ENCODE measurements at places on chromosomes 6 and 20. TPM values are rescaled to one million over a fixed set of nuclear protein-coding genes. Genes with fewer than 3 reads are reported as not detected.

DNA sequence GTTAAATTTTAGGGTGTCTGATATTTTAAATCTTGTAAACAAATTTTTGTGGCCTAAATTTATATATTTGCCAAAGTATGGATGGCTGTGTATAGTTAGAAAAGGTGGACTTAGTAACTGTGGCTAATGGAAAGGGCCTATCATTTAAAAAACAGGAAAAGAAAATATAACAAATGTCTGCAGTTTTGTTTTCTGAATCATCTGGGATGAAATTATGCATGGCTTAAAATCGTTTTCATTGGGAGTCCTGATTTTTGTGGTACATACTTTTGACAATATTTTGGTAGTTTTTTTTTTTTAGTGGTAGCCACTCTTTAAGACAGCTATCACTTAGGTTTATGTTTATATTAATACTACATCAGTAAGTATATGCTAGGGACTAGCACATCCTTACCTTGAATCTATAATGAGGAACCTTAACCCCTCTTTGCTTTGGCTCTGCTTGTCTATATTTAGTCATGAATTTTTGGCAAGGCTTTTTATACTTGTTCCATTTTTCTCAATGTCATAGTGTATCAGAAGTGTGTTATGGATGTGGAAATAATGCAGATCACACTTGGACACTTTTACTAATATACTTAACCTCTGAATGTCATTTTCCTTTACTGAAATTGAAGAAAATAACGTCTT, 5.6 kb downstream of the ARID1B start:
- DNase-seq: no peak

GRCh38 chr6:36130667-36131510, 576 bp downstream of the MAPK13 start:
- DNase-seq: peak; percentile 67

- DNase-seq: no peak
These were observed 10.4 kb downstream of the CD40 start for GRCh38 chr20:46128310-46129151.

AIG1 gene
- polyA plus RNA-seq: 169 TPM

STMN3 gene
- polyA plus RNA-seq: 1.2 TPM

Data from liver (tissue), 10 donors.